ENCODE measurements at places on chromosomes 1 and 21. TPM values are rescaled to one million over a fixed set of nuclear protein-coding genes. Genes with fewer than 3 reads are reported as not detected.

PGLYRP3 gene
- total RNA-seq, result not detected

PRAMEF7 gene
- total RNA-seq, result not detected

GJA4 gene
- 2.2 TPM for total RNA-seq

GOLT1A gene
- 7.0 TPM for total RNA-seq

CAPZA1 gene
- 182 TPM for total RNA-seq

RGS7 gene
- total RNA-seq, result 2.2 TPM

CCDC18 gene
- total RNA-seq, result 16.3 TPM

SNX27 gene
- 58.6 TPM for total RNA-seq

CD1B gene
- total RNA-seq, result not detected

CNKSR1 gene
- 11.3 TPM for total RNA-seq

ESRRG gene
- total RNA-seq, result 1.7 TPM
